ENCODE measurements at places on chromosomes 5 and 9. TPM values are rescaled to one million over a fixed set of nuclear protein-coding genes. Genes with fewer than 3 reads are reported as not detected.

GRCh38 chr5:168209244-168209995 is 82.0 kb upstream of the WWC1 start:
- DNase-seq: no peak

Gene ZBTB34
- total RNA-seq: 4.2 TPM

Gene PCDHA9
- total RNA-seq: not detected

Gene ARL15
- 5.4 TPM for total RNA-seq

DNA sequence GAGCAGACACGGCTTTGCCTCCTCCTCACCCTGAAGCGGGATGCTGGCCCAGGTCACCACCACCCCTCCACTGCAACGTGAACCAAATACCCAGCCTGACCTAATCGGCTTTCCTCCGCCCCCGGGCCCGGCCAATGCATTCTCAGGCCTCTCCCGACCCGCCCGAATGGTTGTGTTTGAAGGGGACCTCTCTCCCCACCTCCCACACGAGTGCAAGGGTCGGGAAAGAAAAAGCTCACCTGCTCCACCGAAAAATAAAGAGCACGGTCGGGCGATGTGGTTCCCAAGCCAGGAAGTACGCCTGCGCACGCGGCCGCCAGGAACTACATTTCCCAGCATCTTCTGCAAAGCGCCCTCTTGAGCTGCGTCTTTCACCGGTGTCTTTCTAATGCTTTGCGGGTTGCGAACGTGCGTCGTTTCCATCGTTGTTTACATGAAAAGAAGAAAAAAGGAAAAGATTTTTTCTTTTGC is at the start of gene ZNF883:
ZNF883 (minus strand) TSS at position 282 of the 471 bp plus-strand sequence.
- DNase-seq: peak; percentile 66

Gene MORN5
- total RNA-seq: not detected

DNA sequence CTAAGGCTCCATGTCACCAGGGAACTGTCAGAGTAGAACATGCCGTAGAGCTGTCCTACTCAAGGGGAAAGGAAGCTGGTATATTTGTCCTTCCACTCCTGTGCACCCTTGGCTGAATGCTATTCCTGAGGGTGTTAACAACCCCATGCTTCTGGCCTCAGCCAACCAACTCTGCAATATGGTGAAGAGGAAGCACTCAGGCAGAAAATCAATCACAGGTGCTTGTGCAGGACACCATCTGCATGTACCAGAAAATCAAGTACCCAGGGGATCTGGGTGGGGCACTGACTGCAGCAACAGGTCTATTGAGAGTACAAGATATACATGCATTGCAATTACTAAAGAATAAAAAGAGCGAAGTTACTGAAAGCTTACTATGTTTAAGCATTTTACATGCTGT is 51.4 kb upstream of the NEK6 start:
- no peak for DNase-seq

- no peak for DNase-seq
These were observed 412.7 kb downstream of the CETN3 start for GRCh38 chr5:89996890-89997289.

DNA sequence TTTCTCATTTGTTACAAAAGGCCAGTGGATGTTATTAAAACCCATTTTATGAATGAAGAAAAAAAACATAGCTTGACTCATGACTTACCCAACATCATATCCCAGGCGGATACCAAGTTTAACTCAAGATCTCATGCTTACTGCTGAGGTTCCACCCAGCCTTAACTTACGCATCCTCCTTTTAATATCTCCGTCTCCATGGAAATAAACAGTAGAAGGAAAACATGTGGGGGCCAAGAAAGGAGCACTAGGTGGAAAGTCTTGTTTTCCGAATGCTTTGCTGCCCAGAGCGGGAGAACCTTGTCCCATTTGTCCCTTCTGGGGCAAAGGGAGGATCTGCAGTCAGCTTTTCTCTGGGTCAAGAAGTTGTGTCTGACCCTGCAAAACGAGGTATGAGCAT is 44.1 kb downstream of the ANGPTL2 start:
- DNase-seq: no peak

Gene SH3GL2
- not detected for total RNA-seq

Gene LPAR1
- total RNA-seq: not detected

Gene MYOT
- not detected for total RNA-seq

Gene SH3RF2
- 0.43 TPM for total RNA-seq

Gene BTNL3
- not detected for total RNA-seq

DNA sequence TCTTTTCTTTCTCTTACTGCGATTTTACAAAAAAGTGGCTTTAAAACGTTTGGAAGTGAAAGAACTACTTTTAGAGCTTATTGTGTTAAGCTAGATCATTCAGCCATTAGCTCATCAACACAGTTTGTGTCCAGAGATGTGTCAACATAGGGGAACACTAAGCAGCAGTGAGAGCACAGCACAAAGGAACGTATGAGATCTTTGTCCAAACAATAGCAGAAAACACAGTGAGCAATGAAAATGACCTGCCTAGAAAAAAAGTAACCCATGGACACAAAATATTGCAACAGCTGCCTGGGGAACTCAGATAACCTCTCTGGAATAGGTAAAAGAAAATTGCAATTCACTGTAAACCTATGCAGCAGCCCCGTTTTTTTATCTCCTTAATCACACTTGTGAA is 372.5 kb downstream of the ARHGEF28 start:
- no peak for DNase-seq

GRCh38 chr9:83582029-83582428 is 40.9 kb upstream of the IDNK start:
- DNase-seq: no peak

DNA sequence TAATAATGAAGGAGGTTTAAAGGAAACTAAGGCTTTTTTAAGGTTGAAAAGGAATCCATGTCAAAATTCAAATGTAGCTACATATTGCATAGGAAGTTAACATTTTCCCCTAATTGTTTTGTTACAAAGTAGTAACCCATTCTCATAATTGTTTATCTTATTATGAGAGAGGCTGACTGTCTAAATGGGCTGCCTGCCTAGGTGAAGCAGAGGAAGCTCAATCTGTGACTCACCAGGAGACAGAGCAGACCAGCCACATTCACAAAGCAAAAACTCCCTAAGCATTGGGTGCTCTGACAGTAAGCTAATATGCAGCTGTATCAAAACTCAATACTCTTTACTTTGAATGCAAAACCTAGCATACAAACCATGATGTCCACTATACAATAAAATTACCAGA is 208.5 kb downstream of the ROR2 start:
- no peak for DNase-seq

Gene MOB3B
- total RNA-seq: 0.88 TPM

GRCh38 chr5:158080112-158080511 is 221.2 kb upstream of the CLINT1 start:
- no peak for DNase-seq

GRCh38 chr5:140400730-140401361 is 787 bp upstream of the ANKHD1 start:
- DNase-seq: peak; percentile 91

DNA sequence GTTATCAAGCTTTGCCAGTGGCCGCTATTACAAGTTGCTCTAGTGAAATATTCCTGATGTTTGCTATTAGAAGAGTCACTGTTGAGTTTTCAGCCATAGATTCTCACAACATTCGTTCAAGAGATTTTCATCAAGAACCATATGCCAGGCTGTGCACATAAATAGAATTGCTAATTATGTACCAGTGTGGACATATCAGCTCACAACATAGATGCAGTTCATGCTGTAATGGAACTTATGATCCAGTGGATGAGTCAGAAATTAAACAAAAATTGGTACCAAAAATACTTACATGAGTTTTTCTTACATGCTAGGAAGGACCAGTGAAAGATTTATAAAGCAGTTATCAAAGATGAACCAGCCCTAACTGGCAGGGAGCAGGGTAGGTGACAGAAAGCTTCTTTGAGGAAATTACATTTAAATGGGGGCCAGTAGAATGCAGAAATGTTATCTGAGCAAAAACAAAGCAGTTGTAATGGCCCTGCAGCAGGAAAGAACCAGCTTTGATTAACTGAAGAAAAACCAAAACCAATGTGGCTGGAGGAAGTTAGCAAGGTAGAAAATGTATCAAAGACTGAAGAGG is 404.2 kb downstream of the DNAH5 start:
- no peak for DNase-seq

Gene ANKRD18A
- 7.5 TPM for total RNA-seq

Gene CDH6
- not detected for total RNA-seq

DNA sequence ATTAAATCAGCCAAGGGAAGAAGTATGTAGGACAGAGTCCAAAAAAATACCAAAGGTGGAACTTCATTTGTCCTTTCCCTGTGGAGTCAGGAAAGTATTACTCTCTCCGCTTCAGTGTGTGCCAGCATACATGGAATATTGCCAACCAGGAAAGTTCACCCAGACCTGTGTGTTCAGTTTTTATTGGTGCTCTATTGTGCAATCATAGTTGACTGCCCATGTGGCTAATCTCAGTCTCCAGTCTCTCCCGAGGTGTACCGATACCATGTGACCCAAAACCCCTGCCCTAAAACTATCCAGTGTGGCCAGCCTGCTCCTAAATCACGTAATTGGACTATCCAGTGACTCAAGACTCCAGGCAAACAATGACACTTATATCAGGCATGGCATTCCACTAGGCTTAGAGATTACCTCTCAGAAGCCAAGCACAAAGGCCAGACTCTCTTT is 38.8 kb downstream of the NFX1 start:
- no peak for DNase-seq

- peak; percentile 31 for DNase-seq
These were observed 62.0 kb downstream of the SUSD1 start for GRCh38 chr9:112112941-112113681.

Gene PLPP6
- total RNA-seq: 4.3 TPM

Gene CCDC192
- total RNA-seq: not detected

DNA sequence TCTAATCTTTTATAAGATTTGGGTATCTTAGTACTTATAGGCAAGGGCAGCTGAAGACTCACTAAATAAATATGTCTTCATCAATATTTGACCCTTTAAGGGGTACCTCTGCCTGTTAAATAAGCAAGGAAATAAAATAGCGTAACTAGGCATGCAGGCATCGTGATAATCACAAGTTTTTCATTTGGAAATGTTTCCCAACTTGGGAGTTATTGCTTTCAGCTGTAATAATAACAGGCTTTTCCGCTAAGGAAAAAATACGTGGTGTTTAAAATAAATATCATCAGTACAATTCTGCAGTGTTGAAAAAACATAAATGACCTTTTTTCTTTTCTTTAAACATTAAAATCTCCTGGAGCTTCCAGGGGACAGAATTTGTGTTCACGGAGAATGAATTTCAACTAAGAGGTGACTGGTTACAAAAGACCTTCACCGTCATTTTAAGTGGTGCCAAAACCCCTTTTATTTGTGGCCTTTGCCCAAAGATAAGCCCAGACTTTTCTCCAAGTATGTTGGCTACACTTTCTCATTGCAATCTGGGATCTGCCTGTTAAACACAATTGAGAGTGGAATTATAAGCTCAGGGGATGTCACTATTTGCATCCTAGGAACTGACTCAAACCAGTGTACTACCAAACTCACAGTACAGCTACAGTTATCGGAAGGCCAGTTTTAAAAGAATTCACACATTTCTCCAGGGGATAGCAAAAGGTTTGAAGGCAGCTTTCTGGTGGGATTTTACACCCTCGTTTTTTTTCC is 218.6 kb downstream of the FBXL7 start:
- no peak for DNase-seq

Gene TMCO6
- 36.6 TPM for total RNA-seq

GRCh38 chr5:109654455-109654854 is 35.3 kb upstream of the MAN2A1 start:
- DNase-seq: peak; percentile 50

Gene SPINK6
- total RNA-seq: not detected

DNA sequence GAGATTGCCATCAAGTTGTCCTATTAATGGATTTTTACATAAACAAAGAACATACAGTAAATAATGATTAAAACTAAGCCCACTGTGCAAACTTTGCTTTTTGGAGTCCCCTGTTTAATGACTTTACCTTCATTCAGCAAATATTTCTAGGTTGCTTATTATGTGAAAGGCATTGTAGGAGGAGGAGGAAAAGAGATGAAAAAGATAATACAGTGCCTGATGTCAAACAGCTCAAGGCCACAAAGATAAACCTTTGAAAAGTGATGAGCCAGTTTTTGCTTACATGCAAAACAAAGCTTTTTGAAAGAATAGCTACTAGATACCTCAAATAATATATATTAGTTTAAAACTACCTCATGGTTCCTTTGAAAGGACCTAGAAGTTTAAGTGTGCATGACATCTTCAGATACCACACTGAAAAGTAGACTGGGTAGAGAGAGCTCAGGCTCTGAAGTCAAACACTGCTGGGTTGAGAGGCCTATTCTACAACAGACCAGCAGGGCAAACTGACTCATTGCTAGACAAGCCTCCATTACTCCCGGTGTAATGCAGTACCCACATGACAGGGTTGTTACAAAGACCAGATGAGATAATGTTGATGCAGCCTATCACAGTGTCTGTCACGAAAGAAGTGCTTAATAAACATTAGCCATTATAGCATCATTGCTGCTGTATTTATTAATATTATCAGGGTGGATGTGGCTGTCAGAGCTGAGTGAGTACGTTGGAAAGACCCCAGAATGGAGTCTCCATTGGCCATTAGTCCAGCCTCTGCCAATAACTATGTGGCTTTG is 11.8 kb downstream of the DEPDC1B start:
- no peak for DNase-seq

DNA sequence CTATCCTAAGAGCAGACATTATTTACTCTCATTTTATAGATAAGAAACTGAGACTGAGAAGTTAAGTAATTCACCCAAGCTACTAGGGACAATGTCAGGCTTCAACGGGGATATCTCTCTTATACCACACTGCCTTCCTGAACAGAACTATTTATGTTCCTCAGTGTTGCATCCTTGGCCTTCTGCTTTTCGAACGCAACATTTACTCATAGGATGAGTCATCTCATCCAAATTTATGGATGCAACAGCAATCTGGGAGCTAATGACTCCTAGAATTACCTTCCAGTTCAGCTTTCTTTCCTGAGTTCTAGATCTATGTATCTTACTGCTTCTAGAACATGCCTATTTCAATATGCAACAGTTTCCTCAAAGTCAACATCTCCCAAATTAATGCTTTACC is 103.6 kb upstream of the PAM start:
- no peak for DNase-seq

Gene RARS1
- 127 TPM for total RNA-seq

Gene DBH
- not detected for total RNA-seq

DNA sequence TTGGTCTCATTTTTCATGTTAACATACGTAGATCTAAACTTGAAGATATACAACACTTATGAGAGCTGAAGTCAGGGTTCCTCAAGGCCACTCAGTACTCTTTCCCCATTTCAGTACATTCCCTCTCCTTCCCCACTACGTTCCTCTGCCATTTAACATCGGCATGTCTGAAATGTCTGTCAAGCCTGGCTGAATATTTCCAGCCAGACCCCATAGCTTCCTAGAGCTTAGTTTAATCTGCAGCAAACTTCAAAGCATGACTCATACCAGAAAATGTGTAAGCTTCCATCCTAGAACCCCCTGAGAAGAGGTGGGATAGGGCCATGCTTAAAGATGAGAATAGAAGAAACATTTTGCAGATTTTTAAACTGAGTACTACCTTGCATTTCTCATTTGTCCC is 6.2 kb downstream of the GZMA start:
- no peak for DNase-seq

Gene PCDHB12
- total RNA-seq: not detected

DNA sequence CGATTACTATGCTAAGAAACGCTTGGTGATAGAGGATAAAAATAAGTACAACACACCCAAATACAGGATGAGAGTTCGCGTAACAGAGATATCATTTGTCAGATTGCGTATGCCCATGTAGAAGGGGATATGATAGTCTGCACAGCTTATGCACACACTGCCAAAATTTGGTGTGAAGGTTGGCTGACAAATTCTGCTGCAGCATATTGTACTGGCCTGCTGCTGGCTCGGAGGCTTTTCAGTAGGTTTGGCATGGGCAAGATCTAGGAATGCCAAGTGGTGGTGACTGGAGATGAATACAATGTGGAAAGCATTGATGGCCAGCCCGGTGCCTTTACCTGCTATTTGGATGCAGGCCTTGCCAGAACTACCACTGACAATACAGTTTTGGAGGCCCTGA is 208.4 kb downstream of the PDZD2 start:
- DNase-seq: no peak
